ENCODE measurements at places on chromosomes 16 and 17.

DNA sequence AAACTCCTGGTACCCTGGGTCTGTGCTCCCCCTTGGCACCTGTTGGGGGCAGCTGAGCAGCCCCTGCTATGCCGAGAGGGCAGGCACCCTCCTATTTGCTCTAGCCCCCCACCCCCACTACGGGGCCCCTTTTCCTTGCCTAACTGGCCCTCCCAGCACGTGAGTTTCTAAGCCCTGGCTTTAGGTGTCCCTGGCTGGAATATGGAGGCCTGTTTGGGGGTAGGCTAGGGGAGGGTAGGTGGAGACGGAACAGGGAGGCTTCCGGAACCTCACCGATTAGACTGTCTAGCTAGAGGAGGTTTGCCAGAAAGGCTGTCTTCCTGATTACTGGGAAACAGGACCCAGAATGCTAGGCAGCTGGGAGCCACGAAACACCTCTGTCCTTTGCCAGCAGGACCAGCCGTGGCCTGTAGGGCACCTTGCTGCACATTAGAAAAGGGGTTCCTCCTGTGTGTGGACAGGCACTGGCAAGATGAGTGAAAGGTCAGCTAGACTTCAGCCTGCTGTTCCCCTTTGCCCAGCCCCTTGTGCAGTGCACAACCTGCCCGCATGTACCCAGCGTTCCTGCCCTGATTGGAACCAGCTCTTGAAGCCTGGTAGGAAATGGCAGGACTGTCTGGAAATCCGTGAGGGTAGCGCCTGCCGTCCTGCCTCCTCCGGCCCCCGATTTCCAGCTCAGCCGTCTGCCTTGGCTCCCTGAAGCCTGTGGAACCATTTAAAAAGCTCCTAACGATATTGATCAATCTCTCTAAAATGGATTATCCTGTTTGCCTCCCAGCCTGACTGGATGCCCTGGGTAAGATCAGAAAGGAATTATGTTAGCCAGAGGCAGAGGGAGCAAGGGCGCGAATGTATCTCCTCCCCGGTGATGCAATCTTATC, 83.4 kb upstream of the GSE1 start:
- no peak for DNase-seq

- DNase-seq: no peak
Observed at GRCh38 chr17:34398990-34399389, 36.0 kb upstream of the CCL1 start.

GRCh38 chr16:8958344-8959167, 5.2 kb downstream of the USP7 start:
- no peak for DNase-seq

DNA sequence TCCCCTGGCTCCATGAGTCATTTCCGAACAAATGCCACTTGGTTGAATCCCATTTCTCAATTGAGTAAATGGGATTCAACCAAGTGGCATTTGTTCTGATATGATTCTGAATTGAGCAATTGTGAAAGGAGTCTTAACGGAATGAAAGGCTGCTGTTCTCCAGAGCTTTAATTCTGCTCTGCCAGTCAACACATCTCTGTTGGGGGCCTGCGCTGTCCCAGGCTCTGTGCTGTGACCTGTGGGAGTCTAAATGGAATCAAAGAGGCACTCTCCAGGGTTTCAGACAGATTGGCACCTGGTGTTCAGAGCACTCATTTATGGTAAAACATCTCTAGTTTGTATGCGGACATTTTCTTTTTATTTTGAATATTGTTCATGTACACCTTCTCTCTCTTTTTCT, 126.2 kb downstream of the WSCD1 start:
- no peak for DNase-seq

- DNase-seq: no peak
Observed at GRCh38 chr17:80252871-80253270, 7.8 kb upstream of the RNF213 start.

GRCh38 chr17:66488864-66489263, 186.5 kb downstream of the PRKCA start:
- no peak for DNase-seq

DNA sequence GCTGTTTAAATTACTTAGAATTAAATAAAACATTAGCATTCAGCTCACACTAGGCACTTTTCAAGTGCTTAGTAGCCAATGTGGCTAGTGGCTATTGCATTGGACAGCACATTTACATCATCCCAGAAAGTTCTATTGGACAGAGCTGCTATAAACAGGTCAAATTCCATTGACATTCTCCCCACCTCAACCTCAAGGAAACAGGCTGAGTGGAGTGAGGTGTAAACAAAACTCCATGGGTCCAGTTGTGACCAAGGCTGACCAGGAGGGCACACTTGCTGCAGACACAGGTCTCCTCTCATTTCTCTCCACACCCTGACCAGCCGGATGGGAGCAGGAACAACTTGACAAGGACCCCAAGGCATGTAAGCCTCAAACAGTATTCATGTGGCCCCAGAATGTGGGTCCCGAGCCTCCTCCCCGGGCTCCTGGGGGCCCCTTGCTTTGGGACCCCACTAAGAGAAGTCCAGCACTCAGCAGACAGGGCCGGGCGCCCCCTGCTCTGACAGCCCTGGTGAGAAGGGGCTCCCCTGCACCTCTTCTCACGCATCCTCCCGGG, 488 bp downstream of the C17orf113 start:
- DNase-seq: no peak

- DNase-seq: no peak
Observed at GRCh38 chr17:4105232-4105631, 37.6 kb downstream of the ZZEF1 start.

DNA sequence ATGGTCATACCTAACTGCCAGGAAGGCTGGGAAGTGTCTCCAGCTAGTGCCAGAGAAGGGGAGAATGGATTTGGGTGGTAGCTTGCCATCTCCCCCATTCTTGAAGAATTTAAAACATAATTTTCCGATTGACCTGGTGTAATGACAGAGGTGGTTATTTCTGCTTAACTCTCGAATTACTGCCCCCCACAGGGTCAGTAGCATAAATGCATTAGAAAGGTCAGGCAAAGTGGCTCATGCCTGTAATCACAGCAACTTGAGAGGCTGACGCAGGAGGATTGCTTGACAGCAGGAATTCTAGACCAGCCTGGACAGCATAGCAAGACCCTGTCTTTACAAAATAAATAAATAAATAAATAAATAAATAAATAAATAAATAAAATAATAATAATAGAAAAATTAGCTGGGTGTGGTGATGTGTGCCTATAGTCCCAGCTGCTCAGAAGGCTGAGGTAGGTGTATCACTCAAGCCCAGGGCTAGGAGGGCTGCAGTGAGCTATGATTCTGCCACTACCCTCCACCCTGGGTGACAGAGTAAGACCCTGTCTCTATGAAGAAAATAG, 27.5 kb downstream of the TMC7 start:
- DNase-seq: no peak

GRCh38 chr17:30379303-30379902, 676 bp downstream of the CPD start:
- DNase-seq: no peak

GRCh38 chr17:47967607-47968252, 3.2 kb upstream of the CDK5RAP3 start:
- DNase-seq: no peak

- no peak for DNase-seq
Observed at GRCh38 chr16:27253526-27253930, 15.0 kb downstream of the NSMCE1 start.

- no peak for DNase-seq
Observed at GRCh38 chr16:10339777-10340732, 45.8 kb upstream of the ATF7IP2 start.

DNA sequence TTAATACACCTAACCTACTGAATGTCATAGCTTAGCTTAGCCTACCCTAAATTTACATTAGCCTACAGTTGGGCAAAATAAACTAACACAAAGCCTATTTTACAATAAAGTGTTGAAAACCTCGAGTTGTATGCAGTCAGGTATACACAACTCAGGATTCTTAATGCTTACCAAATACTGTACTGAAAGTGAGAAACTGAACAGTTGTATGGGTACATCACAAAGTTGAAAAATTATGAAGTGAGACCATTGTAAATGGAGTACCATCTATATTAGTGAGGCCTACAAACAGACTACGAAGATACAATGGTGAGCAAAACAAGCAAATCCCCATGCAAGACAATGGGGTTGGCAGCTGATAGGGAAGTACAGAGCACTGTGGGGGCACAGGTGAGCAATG, 79.7 kb downstream of the VAT1L start:
- no peak for DNase-seq
